ENCODE measurements at places on chromosomes 11 and 22.

- DNase-seq: no peak
These were observed 20.8 kb downstream of the POU2AF1 start for GRCh38 chr11:111358038-111359001.

DNA sequence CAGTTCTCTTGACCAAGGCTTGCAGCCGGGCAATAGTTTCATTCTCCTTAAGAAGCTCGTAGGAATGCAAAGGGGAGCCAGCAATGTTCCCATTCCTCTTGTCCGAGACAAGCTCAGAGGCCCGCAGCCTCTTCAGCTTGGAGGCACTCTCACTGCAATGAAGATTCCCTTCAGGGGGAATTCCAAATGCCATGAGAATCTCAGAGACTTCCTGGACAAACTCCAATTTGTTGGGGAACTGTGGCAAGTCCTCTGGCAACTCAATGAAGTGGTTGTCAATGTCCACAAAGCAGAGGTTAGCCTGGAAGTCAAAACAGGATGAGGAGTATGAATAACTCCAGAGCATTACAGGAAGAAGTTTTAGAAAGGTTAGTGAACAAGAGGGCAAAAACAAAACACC, 84.4 kb downstream of the DENND5A start:
- DNase-seq: peak; percentile 80

DNA sequence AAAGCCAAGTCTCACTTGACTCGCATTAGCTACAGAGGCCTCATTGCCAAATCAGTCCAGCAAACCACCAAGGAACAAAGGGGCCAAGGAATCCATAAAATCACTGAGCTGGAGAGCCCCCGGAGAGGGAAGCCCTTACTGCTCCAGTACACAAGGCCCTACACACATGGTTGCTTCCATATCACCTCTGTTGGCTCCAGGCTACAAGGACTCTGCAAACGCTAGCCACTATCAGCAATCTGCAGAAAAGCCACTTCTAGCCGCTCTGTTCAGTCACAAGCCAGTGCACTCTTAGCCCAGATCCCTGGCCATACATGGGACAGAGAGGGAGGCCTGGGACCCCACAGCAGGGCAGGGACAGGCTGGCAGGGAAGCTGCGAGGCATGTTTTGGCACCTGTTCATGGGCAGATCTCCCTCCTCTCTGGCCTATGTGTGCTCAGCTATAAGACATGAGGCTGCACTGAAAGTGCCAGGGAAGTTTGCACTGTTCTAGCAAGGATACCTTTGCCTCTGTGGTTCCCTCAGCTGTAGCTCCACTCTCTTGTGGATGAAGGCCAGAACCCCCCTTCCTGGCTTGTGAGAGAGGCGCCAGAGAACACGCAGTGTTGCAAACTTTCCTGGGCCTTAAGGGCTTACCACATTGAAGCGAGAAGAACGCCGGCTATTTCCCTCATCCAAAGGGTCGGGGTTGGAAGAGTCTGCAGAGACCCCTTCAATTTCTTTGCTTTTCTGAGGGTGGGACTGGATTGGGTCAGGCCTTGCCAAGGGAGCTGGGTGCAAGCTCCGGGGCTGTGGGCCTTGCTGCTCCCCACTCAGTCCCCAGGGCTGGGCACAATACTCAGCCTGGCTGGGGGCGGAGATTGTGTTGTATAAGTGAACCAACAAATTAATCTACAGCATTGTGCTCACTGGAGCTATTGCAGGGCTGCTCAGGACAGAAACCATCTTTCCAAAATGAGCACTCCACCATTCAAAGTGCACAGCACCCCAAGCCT, 108.7 kb upstream of the PITPNB start:
- DNase-seq: peak; percentile 50

- peak; percentile 17 for DNase-seq
These were observed 695.5 kb downstream of the FAM181B start for GRCh38 chr11:82038154-82038553.

DNA sequence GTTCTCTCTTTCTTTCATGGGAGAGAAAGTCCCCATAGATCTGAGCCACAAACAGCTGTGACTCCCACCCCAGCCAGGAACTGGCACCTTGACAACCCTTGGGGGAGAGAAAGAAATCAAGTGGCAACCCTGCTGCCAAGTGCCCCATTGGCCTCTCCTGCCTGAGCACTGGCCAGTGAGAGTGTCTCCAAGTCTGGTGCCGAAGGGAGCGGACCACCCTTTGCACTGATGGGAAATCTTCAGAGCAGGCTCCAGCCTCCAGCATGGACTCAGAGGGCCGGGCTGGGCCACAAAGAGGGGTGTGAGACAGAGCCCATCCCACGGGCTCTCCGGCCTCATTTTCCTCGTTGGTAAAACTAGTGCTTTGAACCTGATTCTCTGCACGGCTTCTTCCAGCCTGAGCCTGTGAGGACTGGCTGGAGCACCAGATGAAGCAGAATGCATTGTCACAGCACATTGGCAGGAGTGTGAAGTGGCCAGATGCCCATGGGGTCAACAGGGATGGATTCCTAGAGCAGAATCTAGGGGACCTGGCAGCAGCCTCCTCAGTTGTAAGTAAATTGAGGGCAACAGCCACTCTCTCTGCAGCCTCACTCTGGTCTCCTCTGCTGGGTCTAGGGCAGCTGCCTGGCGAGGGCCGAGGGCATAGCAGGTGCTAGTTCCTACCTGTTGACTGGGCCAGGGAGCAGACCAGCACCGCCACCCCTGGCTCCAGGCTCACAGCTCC, 81.4 kb downstream of the TRIM29 start:
- DNase-seq: no peak

All from kidney tubule cell (primary cell).